ENCODE measurements at places on chromosomes 11 and 22. TPM values are rescaled to one million over a fixed set of nuclear protein-coding genes. Genes with fewer than 3 reads are reported as not detected.

Gene HEPACAM
- total RNA-seq = not detected

Gene DEUP1
- not detected for total RNA-seq

Gene SLC7A4
- total RNA-seq = 0.79 TPM

Gene SMC1B
- total RNA-seq = 2.4 TPM

Gene KRTAP5-8
- not detected for total RNA-seq

Gene OR10D3
- not detected for total RNA-seq

Gene GAS2
- 2.4 TPM for total RNA-seq

- no peak overlapping the region for H3K4me3 ChIP-seq
- H3K27ac ChIP-seq = no peak overlapping the region
- no peaks in the 10 kb centered on the region for H3K27me3 ChIP-seq
- no peaks in the 10 kb centered on the region for H3K4me1 ChIP-seq
- no peaks in the 10 kb centered on the region for H3K36me3 ChIP-seq
Observed at GRCh38 chr11:118641397-118642019, 34.1 kb downstream of the PHLDB1 start.

- peak; percentile 77 for DNase-seq
- H3K27ac ChIP-seq = peak overlapping the region; percentile 79
- peaks cover 27% of the 10 kb centered on the region for H3K4me1 ChIP-seq
- peaks cover 33% of the 10 kb centered on the region for H3K27me3 ChIP-seq
- peak overlapping the region; percentile 95 for H3K4me3 ChIP-seq
- H3K36me3 ChIP-seq = peaks cover 26% of the 10 kb centered on the region
Observed at GRCh38 chr11:19241260-19242178, 774 bp upstream of the E2F8 start.

GRCh38 chr11:21465203-21465602 lies 727.7 kb upstream of the ANO5 start:
- no peak for DNase-seq
- H3K4me1 ChIP-seq = no peaks in the 10 kb centered on the region
- H3K27me3 ChIP-seq = no peaks in the 10 kb centered on the region
- no peak overlapping the region for H3K27ac ChIP-seq

DNA sequence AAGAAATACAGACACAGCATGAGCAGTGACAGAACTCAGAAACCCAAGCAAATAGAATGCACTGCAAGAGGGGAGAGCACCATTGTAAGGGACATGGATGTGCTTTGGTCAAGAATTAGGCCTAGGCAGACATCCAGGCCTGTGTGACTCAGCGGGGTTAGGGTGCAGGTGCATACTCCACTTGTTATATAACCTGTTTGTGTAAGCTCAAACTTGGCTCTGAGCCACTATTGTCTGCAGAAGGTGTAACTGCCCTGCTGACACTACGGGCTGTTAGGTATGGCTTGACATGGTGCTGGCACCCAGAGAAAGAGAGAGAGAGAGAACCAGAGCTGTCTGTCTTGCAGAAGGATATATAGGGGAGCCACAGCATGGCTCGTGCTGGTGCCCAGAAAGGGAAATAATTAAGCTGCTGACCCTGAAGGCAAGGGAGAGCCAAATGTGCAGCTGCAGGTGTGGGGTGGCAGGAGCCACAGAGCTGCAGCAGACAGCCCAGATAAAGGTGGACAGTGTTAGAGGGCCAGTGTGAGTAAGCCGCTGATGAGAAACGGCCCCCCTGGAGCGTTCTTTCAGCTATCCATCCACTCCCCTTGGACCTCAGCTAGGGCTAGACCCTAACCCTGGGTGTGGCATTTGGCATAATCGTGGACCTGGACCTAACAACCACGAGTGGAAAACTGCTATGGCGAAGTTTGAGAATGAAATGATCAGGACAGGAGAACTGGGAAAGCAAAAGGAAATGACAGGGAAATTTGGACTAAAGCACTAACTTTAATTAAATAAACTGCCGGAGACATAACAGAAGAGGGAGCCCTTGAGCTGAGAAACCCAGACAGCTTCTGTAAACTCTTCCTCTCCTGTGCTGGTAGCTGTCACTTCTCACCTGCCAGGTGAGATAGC lies 253.0 kb upstream of the CCDC179 start:
- no peaks in the 10 kb centered on the region for H3K27me3 ChIP-seq
- no peak overlapping the region for H3K27ac ChIP-seq
- no peaks in the 10 kb centered on the region for H3K36me3 ChIP-seq
- no peaks in the 10 kb centered on the region for H3K4me1 ChIP-seq

DNA sequence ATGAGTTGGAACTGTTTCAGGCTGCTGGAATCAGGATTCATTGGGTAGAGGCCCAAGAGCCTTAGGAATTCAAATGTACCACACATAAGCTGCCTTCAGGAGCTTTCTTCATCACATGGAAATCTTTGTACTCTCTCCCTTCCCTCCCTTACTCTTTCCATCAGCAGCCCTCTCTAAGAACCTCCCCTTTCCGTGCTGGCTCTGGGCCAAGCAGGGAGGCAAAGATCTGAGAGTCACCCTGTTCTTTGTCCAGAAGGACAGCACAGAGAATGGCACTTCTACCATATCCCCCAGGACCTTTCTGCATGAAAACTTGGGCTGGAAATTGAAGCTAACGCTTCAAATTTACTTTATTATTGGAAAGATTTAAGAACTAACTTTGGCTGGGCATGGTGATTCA lies 20.7 kb upstream of the TPBGL start:
- H3K27me3 ChIP-seq = peaks cover 15% of the 10 kb centered on the region
- H3K27ac ChIP-seq = no peak overlapping the region
- no peaks in the 10 kb centered on the region for H3K36me3 ChIP-seq
- H3K4me3 ChIP-seq = no peak overlapping the region
- no peaks in the 10 kb centered on the region for H3K4me1 ChIP-seq

DNA sequence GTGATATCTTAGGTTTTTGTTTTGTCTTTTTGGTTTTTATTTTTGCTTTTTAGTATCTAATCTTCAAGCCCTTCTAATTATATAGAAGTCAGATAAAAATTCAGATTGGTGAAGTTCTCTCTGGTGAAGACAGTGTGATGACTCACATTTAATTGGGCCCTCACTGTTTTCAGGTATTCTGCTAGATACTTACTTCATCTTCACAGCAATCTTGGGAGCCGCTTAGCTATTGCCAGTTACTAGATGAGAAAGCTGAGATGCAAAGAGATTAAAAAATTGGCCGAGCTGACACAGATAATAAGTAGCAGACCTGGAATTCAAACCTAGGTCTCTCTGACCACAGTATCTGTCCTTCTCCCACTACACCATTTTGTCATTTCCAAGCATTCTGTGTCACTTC lies 75.0 kb downstream of the PPP2R1B start:
- no peak for DNase-seq
- no peak overlapping the region for H3K4me3 ChIP-seq
- peaks cover 2% of the 10 kb centered on the region for H3K4me1 ChIP-seq
- H3K27ac ChIP-seq = no peak overlapping the region
- no peaks in the 10 kb centered on the region for H3K27me3 ChIP-seq

DNA sequence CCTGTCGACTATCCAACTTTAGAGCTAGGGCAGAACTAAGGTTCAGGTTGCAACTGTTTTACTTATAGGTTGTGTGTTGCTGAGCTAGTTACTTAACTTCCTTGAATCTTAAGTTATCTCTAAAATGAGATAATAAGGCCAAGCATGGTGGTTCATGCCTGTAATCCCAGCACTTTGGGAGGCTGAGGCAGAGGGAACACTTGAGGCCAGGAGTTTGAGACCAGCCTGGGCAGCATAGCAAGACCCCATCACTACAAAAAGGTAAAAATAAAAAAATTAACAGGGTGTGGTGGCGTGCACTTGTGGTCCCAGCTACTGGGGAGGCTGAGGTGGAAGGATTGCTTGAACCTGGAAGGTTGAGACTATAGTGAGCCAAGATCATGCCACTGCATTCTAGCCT lies 2.1 kb downstream of the ACCS start:
- H3K27ac ChIP-seq = no peak overlapping the region
- H3K4me3 ChIP-seq = no peak overlapping the region
- H3K27me3 ChIP-seq = peaks cover 2% of the 10 kb centered on the region

DNA sequence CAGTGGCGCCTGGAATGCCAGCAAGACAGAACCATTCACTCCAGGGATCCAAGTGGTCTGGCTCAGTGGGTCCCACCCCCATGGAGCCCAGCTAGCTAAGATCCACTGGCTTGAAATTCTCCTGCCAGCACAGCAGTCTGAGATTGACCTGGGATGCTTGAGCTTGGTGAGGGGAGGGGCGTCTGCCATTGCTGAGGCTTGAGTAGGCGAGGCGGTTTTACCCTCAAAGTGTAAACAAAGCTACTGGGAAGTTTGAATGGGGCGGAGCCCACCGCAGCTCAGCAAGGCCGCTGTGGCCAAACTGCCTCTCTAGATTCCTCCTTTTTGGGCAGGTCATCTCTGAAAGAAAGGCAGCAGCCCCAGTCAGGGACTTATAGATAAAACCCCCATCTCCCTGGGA lies 125.7 kb upstream of the DDI1 start:
- no peaks in the 10 kb centered on the region for H3K4me1 ChIP-seq
- no peaks in the 10 kb centered on the region for H3K27me3 ChIP-seq
- DNase-seq = no peak
- no peak overlapping the region for H3K4me3 ChIP-seq

DNA sequence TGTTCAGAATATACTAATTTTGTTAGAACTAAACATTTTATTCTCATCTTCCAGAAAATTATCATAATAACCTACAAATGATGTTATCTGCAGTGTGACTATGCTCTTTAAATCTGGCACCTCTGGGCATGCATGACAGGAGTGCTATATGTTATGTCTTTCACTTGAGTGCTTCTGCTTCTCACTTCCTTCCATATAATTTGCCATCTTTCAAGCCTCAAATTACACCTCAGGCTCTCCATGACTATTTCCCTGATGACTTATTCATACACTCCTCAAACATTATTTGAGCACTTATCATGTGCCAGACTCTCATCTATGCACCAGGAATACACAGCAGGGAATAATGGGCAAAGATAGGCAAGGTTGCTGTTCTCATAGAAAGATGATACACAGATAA lies 219.3 kb upstream of the POU2AF2 start:
- peaks cover 16% of the 10 kb centered on the region for H3K27me3 ChIP-seq
- DNase-seq = no peak
- H3K4me3 ChIP-seq = no peak overlapping the region
- H3K4me1 ChIP-seq = no peaks in the 10 kb centered on the region
- no peaks in the 10 kb centered on the region for H3K36me3 ChIP-seq
- H3K27ac ChIP-seq = no peak overlapping the region

GRCh38 chr22:19889951-19890350 lies 35.3 kb upstream of the GNB1L start:
- peaks cover 2% of the 10 kb centered on the region for H3K36me3 ChIP-seq
- DNase-seq = no peak
- H3K4me3 ChIP-seq = no peak overlapping the region
- H3K4me1 ChIP-seq = peaks cover 40% of the 10 kb centered on the region

GRCh38 chr11:45736424-45736823 lies 68.5 kb upstream of the SLC35C1 start:
- no peak for DNase-seq
- H3K36me3 ChIP-seq = no peaks in the 10 kb centered on the region
- no peak overlapping the region for H3K27ac ChIP-seq
- peaks cover 1% of the 10 kb centered on the region for H3K4me1 ChIP-seq
- peaks cover 4% of the 10 kb centered on the region for H3K27me3 ChIP-seq

DNA sequence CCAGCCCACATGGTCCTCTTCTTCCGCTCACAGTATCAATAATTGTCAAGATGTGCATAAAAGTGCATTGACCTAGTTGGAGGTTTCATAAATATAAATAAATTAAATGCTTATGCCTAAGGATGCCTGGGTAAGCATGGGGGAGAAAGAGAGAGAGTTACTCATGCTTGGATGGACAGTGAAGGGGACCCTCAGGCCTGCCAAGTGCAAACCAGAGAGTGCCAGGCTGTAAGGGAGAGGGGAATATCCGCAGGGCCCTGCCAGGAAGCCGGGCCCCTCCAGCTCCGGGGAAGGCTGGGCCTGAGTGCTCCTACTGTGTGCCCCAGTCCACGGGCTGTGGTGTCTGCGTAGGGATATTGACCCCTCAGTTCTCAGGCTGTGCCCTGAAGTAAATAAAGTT lies 214.6 kb downstream of the DSCAML1 start:
- H3K27ac ChIP-seq = no peak overlapping the region
- H3K27me3 ChIP-seq = peaks cover 5% of the 10 kb centered on the region
- no peak overlapping the region for H3K4me3 ChIP-seq
- no peak for DNase-seq

DNA sequence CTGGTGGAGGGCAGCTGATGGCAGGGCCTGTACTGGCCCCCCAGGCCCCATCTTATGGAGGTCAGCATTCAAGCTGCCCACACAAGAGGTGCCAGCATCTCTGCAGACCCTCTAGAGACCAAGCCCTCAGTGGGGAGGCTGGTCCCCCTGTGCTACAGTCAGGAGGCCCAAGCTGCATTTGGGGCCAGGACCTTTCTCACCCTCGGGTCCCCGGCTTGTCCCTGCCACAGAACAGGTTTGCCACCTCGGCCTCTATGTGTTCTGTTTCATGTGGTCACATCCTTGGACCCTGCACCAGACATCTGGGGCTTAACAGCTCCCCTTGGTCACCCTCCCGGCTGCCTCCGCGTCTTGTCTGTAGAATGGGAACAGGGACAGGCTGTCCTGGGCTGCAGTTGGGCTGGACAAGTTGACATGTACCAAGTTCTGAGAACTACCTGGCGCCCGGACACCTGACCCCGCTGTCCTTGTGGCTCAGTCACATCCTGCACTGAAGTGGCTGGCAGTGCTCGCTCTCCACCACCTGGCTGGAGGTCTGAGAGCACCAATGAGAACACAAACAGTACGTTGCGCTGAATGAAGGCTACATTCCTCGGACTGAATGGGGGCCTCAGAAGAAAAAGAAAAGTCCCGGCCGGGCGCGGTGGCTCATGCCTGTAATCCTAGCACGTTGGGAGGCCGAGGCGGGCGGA lies 2.7 kb upstream of the PLXNB2 start:
- peaks cover 13% of the 10 kb centered on the region for H3K4me1 ChIP-seq
- no peak for DNase-seq
- no peak overlapping the region for H3K27ac ChIP-seq
- peaks cover 8% of the 10 kb centered on the region for H3K27me3 ChIP-seq

DNA sequence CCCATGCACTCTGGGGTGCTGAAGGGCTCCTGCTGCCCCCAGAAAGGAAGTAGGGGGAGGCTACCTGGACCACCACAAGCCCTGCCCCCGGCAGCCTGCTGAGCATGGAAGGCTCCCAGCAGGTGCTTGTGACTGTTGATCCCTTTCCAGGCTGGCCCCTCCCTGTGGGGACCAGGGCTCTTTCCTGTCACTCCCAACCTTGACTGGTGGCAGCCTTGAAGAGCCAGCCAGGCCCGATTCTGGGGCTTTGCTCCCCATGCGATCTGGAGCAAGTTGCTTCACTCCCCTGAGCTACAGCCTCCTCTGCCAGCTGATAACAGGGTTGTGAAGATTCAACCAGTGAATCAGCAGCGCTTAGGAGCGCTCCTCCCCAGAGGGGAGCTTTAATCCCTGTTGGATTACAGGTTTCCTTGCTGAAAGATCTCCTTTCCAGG lies 4.6 kb upstream of the CST6 start:
- peaks cover 16% of the 10 kb centered on the region for H3K27me3 ChIP-seq
- H3K4me1 ChIP-seq = peaks cover 12% of the 10 kb centered on the region
- DNase-seq = no peak
- no peak overlapping the region for H3K4me3 ChIP-seq
- no peak overlapping the region for H3K27ac ChIP-seq
- peaks cover 3% of the 10 kb centered on the region for H3K36me3 ChIP-seq

Measured in activated naive CD8-positive, alpha-beta T cell treated with anti-CD3 and anti-CD28 coated beads, Interleukin-2, amount 10 ng/mL, durations not matched to agents 7 days and 5 days (primary cell).